ENCODE measurements at places on chromosomes 13 and 19. TPM values are rescaled to one million over a fixed set of nuclear protein-coding genes. Genes with fewer than 3 reads are reported as not detected.

DNA sequence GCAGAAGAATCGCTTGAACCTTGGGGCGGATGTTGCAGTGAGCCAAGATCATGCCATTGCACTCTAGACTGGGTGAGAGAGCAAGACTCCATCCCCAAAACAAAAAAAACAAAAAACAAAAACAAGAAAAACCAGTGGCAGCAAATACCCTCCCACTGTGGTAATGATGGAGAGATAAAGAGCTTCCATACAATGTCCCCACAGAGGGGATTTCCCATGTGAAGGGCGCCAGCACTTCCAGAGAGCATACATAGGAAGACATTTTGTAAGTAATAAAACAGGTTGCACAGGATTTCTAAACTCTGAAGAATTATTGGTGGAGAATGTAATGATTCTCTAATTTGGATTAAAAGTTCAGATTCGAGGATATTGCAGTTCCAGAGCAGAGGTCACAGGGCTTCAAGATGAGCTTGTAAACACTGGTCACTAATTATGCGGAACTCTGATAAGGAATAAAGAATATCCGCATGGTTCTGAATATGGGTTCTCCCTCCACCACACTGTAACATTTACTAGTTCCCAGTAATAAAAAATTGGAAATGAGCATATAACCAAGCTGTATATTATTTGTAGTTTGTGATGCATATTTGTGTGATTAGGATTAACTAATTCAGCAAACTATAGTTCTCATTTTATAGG lies 290.1 kb upstream of the SLC10A2 start:
- no peak for DNase-seq

GRCh38 chr13:32438871-32439270 lies 10.9 kb upstream of the N4BP2L1 start:
- DNase-seq = no peak

DNA sequence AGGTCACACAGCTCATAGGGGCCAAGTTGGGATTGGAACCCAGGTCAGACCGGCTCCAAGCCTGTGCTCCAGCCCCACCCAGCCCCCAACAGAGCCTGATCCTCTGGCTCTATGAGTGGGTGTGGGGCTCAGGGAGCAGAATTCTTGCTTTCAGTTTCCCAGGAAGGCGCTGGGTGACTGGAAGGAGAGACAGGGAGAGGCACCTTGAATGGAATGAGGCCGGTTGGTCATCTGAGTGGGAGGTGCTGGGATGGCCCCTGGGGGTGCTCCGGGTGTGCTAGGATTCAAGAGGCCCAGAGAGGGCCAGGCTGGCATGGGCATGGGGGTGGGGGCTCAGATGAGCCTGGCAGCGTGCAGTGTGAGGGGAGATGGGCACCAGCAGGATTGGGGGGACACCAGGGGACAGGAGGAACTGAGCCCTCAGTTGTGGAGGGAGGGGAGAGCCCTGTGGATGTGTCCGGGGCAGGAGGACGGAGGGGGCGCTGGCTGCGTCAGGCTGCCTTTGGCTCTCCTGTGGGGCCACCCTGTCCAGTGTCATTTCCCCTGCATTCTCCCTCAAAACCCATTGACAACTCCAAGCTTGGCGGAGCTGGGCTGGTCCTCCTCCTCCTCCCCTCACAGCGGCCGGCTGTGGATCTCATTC lies 31.2 kb upstream of the ANKRD10 start:
- no peak for DNase-seq

GRCh38 chr19:13214036-13214730 lies 64.0 kb downstream of the IER2 start:
- DNase-seq = no peak

GRCh38 chr13:24613755-24614154 lies 66.5 kb upstream of the ATP12A start:
- DNase-seq = no peak

The IZUMO2 gene
- total RNA-seq = not detected

The KLK3 gene
- not detected for total RNA-seq

DNA sequence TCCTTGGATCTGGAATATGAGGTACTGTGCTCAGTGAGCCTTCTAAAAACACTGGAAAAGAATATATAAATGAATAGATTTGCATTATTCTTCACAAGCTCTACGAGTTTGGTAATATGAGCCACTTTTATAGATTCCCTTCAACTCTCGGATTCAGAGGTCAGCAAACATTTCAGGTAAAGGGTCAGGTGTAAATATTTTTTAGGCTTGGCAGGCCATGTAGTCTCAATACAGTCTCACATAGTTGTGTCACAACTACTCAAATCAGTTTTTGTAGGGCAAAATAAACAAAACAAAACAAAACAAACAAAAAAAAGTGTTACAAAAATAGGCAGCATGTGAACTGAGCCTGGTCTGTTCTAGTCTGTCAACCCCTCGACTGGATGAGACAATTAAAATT lies 57.4 kb downstream of the PSPC1 start:
- no peak for DNase-seq

The NAPSA gene
- total RNA-seq = 1,633 TPM

DNA sequence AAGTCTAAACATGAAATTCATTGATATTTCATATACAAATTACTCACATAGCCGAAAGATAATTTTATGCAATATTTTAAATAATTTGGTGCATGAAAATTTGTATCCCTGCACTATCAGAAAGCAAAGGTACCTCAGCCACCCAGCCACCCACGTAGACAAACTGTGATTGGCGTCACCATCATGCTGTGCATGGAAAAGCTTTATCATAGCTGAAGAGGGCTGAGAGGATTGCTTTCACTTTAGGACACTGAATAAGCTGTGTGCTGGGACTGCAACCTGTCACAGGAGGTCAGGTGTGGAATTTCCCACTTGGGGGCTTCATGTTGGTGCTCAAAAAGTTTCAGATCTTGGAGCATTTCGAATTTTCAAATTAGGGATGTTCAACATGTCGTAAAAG lies 96.3 kb downstream of the MYCBP2 start:
- no peak for DNase-seq

DNA sequence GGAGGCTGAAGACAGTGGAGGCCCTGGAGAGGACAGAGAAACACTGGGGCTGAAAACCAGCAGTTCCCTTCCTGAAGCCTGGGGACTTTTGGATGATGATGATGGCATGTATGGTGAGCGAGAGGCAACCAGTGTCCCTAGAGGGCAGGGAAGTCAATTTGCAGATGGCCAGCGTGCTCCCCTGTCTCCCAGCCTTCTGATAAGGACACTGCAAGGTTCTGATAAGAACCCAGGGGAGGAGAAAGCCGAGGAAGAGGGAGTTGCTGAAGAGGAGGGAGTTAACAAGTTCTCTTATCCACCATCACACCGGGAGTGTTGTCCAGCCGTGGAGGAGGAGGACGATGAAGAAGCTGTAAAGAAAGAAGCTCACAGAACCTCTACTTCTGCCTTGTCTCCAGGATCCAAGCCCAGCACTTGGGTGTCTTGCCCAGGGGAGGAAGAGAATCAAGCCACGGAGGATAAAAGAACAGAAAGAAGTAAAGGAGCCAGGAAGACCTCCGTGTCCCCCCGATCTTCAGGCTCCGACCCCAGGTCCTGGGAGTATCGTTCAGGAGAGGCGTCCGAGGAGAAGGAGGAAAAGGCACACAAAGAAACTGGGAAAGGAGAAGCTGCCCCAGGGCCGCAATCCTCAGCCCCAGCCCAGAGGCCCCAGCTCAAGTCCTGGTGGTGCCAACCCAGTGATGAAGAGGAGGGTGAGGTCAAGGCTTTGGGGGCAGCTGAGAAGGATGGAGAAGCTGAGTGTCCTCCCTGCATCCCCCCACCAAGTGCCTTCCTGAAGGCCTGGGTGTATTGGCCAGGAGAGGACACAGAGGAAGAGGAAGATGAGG lies 1.5 kb downstream of the PPP1R15A start:
- no peak for DNase-seq

- no peak for DNase-seq
These were observed 431.1 kb downstream of the EFNB2 start for GRCh38 chr13:106104281-106104901.

DNA sequence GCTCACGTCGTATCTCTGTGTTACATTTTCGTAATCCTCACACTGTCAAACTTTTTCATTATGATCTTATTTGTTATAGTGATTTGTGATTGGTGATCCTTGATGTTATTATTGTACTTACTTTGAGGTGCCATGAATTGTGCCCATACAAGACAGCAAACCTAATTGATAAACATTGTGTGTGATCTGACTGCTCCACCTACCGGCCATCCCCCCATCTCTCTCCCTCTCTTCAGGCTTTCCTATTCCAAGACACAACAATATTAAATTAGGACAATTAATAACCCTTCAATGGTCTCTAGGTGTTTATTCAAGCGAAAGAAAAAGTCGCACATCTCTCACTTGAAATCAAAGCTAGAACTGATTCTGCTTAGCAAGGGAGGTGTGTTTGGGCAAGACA lies 349.3 kb downstream of the RBM26 start:
- DNase-seq = no peak

- DNase-seq = no peak
These were observed 24.3 kb downstream of the CCNA1 start for GRCh38 chr13:36456577-36456976.

The FPR2 gene
- 29.4 TPM for total RNA-seq

The C5AR2 gene
- 6.4 TPM for total RNA-seq

GRCh38 chr19:46451352-46451751 lies 20.0 kb downstream of the PNMA8A start:
- no peak for DNase-seq

DNA sequence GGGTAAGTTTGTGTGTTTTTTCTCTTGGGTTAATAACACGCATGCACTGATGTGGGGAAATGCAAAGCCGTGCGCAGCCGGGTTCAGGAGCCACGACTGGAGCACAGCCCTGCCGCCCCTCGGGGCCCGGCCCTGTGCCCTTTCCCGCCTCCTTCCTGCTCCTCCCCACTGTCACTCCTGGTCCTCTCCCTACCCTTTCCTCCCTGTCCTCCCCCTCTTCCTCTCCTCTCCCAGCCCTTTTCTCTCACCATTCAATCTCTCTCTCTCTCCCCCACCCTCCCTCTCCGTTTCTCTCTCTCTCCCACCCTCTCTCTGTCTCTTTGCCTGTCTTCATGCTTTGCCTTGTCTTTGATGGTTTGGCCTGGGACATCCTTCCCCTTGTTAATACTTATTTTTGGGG lies 27.2 kb downstream of the PLEKHJ1 start:
- no peak for DNase-seq

DNA sequence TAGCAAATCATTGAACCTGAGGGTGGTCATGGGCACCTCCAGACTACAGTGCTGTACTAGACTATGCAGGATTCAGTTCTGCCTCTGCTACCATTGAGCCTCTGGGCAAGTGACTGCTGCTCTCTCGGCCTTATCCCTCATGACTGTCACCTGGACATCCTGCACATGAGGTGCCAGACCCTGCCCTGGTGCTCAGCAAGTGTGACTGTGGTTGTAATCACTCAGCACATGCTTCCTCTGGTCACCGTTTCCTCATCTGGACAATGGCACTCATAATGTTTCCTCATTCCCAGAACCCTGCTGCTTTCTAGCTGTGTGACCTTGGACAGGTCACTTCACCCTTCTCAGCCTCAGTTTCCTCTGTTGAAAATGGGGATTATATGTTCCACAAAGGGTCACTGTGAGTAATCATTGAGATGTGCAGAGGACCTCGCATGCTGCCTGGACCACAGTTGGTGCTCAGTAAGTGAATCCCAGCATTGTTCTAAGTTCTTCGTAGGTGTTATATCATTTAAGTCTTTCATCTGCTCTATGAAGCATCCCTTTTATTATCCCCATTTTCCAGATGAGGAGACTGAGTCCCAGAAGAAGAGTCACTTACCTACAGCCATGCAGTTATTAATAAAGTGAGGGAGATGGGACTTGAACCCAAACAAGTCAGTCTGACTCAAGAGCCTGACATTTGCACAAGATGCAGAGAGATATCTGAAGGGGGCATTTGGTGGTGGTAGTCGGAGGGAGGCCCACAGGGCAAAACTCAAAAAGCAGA lies 3.2 kb downstream of the SYT3 start:
- no peak for DNase-seq

- no peak for DNase-seq
These were observed 95.2 kb upstream of the CLDN10 start for GRCh38 chr13:95457294-95457693.

The OR4F17 gene
- not detected for total RNA-seq

DNA sequence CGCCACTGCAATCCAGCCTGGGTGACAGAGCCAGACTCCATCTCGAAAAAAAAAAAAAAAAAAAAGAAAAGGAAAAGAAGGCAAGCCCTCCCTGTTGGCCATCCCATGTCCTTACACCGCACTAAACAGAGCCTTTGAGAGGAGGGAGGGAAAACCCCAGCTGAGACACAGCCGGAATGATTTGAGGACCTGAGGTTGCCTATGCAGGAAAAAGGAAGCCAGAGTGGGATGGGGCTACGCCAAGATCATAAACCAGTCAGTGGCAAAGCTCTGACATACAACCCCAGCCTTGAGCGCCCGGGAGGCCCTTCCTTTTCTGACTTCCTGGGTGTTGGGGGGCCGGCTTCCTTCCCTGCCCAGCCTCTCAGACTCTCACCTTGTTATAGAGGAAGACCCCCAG lies 12.5 kb upstream of the CHERP start:
- no peak for DNase-seq

GRCh38 chr19:11115895-11116446 lies 26.7 kb downstream of the LDLR start:
- no peak for DNase-seq

DNA sequence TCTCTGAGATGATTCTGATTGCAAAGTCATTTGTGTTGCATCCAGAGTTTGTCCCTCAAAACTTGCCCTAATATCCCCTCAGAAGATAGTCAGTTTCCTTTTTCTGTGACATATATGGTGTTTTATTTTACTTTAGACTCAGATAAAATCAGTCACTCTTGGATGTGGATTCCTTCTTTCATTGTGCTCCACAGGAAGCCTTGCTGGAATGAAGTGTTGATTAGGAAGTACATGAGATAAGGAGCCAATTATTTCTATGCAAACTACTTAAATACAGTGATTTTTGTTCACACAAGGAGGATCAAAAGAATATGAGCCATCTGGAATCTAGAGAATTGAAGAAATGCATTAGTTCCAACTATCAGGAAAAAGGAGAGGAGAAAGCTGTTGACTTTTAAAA lies 107.6 kb upstream of the RXFP2 start:
- no peak for DNase-seq

DNA sequence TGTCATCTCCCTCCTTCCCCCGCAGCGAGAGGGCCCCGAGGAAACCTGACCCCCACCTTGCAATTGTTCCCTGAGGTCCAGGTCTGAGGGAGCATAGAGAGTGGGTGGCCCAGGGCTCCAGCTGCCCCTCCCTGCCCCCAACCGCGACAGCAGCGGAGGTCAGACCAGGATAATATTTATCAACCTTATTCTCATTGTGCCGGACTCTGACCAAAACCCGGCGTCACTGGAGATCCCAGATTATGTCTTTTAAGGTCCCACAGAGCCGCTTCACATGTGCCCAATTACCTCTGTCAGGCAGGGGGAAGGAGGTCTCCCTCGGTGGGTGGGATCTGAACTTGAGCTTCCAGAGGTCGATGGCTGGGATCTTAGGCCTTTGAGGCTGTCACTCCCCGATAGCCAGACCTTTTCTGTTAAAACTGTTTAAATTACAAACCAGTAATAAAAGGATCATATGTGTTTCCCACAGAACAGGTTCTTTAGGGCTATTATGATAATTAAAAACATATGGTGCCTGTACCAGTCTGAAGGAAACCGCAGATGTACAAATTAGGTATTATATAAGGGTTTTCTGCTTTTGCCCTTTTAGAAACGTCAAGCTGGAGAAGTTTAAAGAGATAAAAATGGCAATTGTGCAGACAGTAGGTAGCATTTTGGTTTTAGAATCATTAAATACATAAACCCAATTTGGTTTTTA lies 195.5 kb downstream of the ZNF536 start:
- no peak for DNase-seq
